Fibroblast of lung (primary cell): ENCODE measurements at places on chromosomes 5 and 9. TPM values are rescaled to one million over a fixed set of nuclear protein-coding genes. Genes with fewer than 3 reads are reported as not detected.

The SPINK7 gene
- not detected in 2 replicates for total RNA-seq

DNA sequence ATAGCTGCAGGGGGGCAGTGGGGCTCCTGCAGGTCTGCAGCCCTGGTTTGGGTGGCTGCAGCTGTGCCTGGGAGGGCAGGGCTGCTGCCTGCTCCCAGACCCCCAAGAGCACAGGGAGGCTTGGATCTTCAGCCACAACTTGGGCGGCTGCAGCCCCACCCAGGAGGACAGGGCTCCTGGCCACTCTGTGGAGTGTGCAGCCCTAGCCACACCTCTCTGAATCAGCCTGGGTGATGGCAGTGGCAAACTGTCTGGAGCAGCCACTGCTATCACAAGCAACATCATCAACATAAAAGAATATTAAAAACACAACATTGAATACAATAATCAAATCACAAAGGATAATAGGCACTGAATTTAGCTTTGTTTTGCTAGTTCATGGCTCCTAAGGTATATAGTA lies 164.9 kb upstream of the SLC27A6 start:
- no peak overlapping the region for H3K27ac ChIP-seq
- H3K36me3 ChIP-seq = no peaks in the 10 kb centered on the region
- DNase-seq = no peak
- no peak overlapping the region for H3K4me3 ChIP-seq
- H3K4me1 ChIP-seq = no peaks in the 10 kb centered on the region

- no peak for DNase-seq
- no peak overlapping the region for H3K27ac ChIP-seq
- no peak overlapping the region for H3K4me3 ChIP-seq
- H3K27me3 ChIP-seq = peaks cover 11% of the 10 kb centered on the region
- H3K36me3 ChIP-seq = no peaks in the 10 kb centered on the region
Observed at GRCh38 chr9:109624896-109625295, 126.8 kb upstream of the PTPN3 start.

The PAPPA gene
- 33.4 and 45.7 TPM in 2 replicates for total RNA-seq

DNA sequence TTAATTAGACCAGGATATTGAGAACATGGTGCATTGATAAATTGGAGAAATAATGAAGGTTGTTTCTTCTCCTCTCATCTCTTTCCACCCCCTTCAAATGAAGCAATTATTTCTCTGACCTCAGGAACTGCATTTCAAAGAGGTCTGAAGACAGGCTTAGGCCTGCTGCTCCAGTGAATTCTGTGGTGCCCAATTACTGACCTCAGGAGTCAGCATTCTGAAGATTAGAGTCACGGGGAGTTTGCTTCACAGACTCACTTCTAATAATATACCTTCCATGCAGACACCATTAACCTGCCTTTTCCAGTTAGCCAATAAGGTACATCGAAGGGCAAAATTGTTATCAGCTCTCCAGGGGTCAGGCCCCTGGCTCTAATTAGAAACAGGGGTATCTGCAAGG lies 270.9 kb downstream of the GAS1 start:
- H3K36me3 ChIP-seq = no peaks in the 10 kb centered on the region
- no peak for DNase-seq
- no peak overlapping the region for H3K27ac ChIP-seq
- H3K4me1 ChIP-seq = no peaks in the 10 kb centered on the region

DNA sequence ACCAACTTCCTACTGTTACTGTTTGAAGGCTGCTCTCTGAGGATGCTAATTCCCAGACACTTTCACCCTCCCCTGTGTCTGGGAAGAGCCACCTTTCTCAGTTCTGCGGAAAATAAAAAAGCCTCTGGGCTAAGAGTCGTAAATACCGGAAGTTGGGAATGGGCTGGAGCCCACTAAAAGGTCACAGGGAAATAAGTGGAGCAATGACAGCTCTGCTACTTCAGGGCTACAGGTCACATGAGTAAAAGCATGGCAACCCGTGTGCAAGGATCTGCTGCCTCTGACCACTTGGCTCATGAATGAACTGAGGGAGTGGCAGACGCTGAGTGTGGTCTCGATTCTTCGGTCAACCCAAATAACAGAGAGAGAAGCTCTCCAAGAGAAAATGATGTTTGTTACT lies 25.8 kb upstream of the ATP6V1G1 start:
- H3K36me3 ChIP-seq = no peaks in the 10 kb centered on the region
- no peaks in the 10 kb centered on the region for H3K4me1 ChIP-seq
- DNase-seq = no peak
- no peak overlapping the region for H3K27ac ChIP-seq

The JAK2 gene
- total RNA-seq = 13.4 TPM in 2 replicates

GRCh38 chr5:63145167-63145566 lies 566.5 kb downstream of the LRRC70 start:
- H3K4me1 ChIP-seq = no peaks in the 10 kb centered on the region
- no peak overlapping the region for H3K27ac ChIP-seq
- no peaks in the 10 kb centered on the region for H3K27me3 ChIP-seq
- H3K4me3 ChIP-seq = no peak overlapping the region
- no peaks in the 10 kb centered on the region for H3K36me3 ChIP-seq

GRCh38 chr5:156950716-156951115 lies 12.3 kb downstream of the TIMD4 start:
- H3K4me1 ChIP-seq = no peaks in the 10 kb centered on the region
- DNase-seq = no peak
- H3K36me3 ChIP-seq = no peaks in the 10 kb centered on the region
- H3K27ac ChIP-seq = no peak overlapping the region

DNA sequence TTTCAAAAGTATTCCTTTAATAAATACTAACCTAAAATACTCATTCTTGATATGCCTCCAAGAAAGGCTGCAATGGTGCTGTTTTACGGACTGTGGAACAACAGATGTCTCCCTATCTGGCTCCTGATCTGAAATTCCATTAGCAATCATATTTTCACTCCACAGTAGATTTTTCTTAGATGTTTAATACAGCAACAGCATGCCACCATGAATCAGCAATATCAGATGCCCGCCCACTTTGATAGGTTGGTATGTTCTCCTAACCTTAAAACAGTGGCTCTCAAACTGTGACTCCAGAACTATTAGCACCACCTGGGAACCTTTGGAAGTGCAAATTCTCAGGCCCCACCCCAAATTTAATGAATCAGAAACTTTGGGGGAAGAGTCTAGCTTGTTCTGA lies 110.2 kb downstream of the MLLT3 start:
- H3K4me3 ChIP-seq = no peak overlapping the region
- H3K27ac ChIP-seq = no peak overlapping the region
- no peaks in the 10 kb centered on the region for H3K36me3 ChIP-seq
- H3K4me1 ChIP-seq = peaks cover 3% of the 10 kb centered on the region
- H3K27me3 ChIP-seq = no peaks in the 10 kb centered on the region

The PPP1R26 gene
- total RNA-seq = 8.7 and 8.9 TPM in 2 replicates
